ENCODE measurements at places on chromosomes 16 and 17. TPM values are rescaled to one million over a fixed set of nuclear protein-coding genes. Genes with fewer than 3 reads are reported as not detected.

The IRX6 gene
- total RNA-seq, result not detected

The SNAI3 gene
- not detected for total RNA-seq

The FBXO39 gene
- total RNA-seq, result not detected

The DHRS7C gene
- total RNA-seq, result not detected

The CCL4L2 gene
- total RNA-seq, result 0.48 TPM

The CCL18 gene
- total RNA-seq, result not detected

The STH gene
- not detected for total RNA-seq

The PITPNM3 gene
- total RNA-seq, result 47.5 TPM

All from tracheal epithelial cell (primary cell).